ENCODE measurements at places on chromosomes 12 and 14.

- DNase-seq = no peak
Observed at GRCh38 chr14:55274146-55274545, 2.9 kb downstream of the FBXO34 start.

DNA sequence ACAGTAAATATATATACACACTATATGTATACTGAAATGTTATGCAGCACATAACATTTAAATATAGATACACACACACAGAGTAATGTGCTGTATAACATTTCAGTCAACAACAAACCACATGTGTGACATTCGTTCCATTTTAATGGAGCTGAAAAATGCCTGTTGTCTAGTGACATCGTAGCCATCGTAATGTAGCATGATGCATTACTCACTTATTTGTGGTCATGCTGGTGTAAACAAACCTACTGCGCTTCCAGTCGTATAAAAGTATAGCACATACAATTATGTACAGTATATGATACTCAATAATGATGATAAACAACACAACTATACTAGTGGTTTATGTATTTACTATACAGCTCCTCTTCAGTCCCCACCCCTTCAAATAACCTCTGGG lies 119.0 kb upstream of the SLC38A4 start:
- no peak for DNase-seq

- no peak for DNase-seq
Observed at GRCh38 chr12:27244689-27245488, 803 bp downstream of the STK38L start.

- DNase-seq = no peak
Observed at GRCh38 chr14:91330856-91331255, 86.4 kb upstream of the GPR68 start.

GRCh38 chr12:79844693-79845092 lies 90.2 kb downstream of the PPP1R12A start:
- DNase-seq = peak; percentile 34

- no peak for DNase-seq
Observed at GRCh38 chr12:32298917-32299316, 100.4 kb upstream of the FGD4 start.

- no peak for DNase-seq
Observed at GRCh38 chr12:64791036-64791435, 31.8 kb upstream of the GNS start.
